ENCODE measurements at places on chromosomes 2 and 18.

DNA sequence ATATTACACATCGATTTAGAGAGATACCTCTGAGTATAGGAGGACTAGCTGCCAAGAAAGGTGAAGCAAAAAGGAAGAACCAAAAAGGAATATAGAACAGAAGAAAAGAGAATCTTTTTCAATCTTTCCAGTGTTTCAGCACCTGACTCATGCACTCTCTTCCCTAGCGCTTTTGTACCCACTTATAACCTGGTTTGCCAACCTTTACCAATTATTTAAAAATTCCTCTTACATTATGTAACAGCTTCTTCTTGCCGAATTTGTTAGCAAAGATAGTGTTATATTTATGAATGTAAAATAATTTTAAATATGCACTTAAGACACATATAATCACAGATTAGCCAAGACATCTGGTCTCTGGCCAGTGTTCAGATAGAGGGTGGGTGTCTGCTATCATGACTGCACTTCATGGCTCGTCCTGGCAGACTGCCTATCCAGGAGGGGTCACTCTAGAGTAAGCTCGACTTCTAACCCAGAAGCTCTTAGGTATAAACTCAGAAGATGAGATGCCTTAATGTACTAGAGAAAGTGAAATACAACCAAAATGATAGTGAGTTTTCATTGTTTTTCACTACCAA lies 122.9 kb downstream of the ATAD2B start:
- DNase-seq, result no peak

- no peak for DNase-seq
Observed at GRCh38 chr2:164967781-164968228, 12.5 kb upstream of the SLC38A11 start.

DNA sequence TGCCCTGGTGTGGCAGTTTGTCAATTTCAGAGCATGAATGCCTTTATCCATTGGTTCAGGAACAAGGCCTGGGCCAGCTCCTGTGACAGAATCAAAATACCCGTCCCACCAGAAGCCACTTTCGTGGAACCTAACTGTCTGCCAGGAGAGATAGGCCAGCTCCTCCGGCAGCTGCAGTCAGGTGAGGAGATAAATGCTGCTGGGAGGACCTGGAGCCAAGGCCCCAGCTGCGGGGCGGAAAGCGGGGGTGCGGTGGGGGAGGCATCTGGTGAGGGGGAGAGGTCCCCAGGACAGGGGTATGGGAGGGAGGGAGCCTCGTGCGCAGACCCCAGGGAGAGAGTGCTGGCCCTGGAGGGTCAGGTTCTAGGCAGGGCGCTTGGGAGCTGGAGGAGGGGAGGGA lies 4.4 kb upstream of the ASB1 start:
- DNase-seq, result no peak

DNA sequence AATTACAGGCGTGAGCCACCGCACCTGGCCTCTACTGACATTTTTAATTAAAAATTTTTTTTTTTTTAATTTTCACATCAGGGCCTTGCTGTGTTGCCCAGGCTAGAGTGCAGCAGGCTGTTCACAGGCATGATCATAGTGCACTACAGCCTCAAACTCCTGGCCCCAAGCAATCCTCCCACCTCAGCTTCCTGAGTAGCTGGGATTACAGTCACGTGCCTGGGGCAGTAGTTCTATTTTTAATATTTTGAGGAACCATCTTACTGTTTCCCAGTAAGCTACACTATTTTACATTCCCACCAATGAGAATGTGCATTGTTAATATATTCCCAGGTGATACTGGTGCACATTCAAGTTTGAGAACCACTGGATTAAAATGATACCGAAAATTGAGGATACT lies 92.7 kb downstream of the WDSUB1 start:
- DNase-seq, result no peak

- DNase-seq, result no peak
Observed at GRCh38 chr2:56012221-56012765, 88.7 kb upstream of the EFEMP1 start.

Data from T-helper 1 cell (primary cell).